ENCODE measurements at places on chromosomes 6 and 20.
A peak's percentile ranks its signal among the peaks of the same experiment; 100 is the strongest.

GRCh38 chr6:31541658-31542521, at the start of gene DDX39B:
Gene DDX39B, minus strand, starts transcription at chr6:31542003. Its CDS starts 1,471 bp downstream, at chr6:31540532.
- DNase-seq = peak; percentile 98

GRCh38 chr20:47922269-47922668, 137.0 kb upstream of the SULF2 start:
- DNase-seq = no peak

DNA sequence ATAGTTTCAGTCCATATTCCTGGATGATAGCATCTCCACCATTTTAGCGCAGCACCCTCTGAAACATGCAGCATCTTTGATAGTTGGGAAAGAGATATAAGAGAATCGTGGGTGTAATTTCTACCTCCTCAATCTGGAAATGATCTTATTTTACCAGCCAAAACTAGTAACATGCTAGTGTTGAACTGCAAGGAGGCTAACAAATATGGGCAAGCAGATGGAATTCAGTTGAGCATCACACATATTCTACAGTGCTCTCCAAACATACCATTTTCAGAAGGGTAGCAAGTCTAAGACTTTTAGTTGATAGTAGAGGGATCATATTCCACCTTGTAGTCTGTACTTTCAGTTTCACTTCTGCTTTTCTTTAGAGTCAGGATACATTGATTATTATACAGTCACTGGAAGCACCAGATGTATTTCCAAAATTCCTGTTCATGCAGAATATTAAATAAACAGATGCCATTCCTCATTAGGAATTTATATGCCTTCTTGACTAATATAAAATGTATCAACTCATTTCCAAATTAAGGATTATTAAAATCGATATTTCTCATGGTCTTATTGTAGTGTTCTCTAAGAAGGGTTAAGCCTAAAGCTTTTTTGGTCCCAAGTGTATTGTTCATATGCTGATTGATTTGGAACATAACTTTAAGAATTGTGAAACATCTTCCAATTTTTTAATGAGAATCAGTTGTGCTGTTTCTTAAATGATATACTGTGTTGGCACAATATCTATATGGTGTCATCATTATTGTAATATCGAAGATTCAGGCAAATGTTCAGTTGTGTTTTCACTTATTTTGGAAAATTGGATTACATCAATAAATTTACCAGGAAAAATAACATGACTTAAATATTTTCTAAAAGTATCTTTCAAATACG, 362.0 kb downstream of the CENPW start:
- DNase-seq = no peak

DNA sequence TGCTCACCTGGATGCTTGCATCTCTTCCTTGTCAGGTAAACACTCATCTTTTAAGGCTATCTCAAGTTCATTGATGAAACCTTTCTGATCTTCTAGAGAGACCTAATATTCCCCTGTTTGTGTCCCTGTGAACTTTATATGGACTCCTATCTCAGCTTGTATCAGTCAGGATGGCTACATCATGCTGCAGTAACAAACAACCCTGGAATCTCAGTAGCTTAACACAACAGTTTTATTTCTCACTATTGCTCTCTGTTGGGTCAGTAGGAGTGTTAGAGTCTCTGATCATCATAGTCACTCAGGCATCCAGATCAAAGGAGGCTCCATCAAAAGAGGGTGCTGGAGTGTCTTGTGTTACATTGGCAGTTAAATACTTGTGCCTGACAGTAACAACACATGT, 12.2 kb upstream of the C2 start:
- DNase-seq = no peak

GRCh38 chr20:19660808-19661378, 97.2 kb upstream of the RIN2 start:
- no peak for DNase-seq

- DNase-seq = no peak
Measured at GRCh38 chr6:41970436-41970846, 28.8 kb upstream of the CCND3 start.

DNA sequence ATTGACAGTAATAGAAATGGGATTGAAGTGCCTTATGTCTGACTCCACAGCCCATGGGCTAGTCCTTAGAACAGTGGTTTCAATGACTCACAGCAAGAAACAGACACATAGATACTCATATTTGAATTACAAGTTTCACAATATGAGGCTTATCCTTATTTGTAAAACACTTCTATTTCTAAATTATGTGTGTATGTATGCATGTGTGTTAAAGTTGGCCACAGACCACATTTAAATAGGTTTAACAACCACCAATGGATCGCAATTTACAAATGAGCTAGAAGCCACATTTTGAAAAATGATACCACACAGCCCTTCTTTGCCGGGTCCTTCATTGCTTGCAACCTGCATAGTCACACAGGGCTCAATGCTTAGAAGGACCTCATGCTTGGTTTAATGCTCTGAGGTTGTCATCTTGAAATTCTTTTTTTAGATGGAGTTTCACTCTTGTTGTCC, 157.8 kb upstream of the PREP start:
- no peak for DNase-seq

DNA sequence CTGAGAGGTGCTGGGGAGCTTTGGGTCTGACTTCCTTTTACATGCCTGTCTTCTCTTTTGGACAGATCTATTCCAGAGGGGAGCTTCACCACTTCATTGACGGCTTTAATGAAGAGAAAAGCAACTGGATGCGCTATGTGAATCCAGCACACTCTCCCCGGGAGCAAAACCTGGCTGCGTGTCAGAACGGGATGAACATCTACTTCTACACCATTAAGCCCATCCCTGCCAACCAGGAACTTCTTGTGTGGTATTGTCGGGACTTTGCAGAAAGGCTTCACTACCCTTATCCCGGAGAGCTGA, 13.1 kb downstream of the PRDM1 start:
- DNase-seq = no peak

DNA sequence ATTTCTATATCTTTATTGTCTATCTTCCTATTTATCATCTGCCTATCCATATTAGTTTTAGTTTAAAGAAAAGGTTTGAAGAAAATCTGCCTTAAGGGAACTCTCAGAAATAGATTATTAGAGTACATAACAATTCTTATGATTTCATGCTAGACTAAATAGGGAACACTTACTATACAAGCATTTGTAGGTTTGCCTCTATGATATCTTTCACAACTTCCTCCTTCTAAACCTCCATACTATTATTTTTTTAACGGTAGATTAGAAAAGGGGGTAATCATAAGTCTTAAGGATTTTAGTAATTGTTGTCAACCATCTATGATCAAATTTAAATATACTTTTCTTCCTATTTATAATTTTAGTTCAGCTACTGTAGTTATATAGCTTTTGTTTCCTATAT, 11.6 kb upstream of the DSE start:
- no peak for DNase-seq

GRCh38 chr6:5078121-5078669, 6.9 kb upstream of the PPP1R3G start:
- DNase-seq = no peak

DNA sequence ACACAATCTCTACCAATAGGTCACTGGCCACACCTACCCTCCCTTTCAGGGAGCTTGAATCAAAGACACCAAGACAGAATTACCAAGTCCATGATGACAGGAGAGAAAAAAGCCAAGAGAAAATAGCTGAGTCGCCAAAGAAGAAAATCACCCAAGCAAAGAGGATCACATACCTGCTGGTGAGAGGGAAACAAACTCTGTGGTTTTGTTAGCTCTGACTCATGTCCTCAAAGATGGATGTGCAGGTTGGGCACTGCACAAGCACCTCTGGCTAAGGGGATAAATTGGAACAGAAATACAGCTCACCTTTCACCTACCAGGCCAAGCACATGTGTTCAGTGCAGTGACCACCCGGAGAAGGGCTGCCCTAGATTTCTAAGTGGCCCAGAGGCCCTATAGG, 114.8 kb downstream of the TFAP2A start:
- no peak for DNase-seq

DNA sequence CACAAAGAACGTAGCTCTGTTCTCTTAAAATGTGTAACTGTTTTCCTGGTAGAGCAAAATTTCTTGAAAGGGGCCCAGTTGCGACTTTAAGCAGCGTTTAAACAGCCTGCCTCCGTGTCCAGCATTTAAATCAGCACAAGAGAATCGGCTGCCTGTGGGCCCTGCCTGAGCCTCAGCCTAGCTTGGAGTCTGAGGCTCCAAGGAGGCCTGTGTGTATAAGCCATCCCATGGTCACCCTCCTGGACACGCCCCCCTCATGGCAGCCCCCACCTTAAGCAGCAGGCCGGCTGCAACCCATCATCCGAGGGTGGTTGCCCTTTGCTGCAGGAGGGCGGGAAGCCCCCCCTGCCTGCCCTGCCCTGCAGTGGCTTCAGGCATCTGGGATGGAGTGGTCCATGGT, 18.9 kb downstream of the SDCBP2 start:
- DNase-seq = no peak

GRCh38 chr20:53428996-53429395, 164.6 kb downstream of the ZNF217 start:
- no peak for DNase-seq

DNA sequence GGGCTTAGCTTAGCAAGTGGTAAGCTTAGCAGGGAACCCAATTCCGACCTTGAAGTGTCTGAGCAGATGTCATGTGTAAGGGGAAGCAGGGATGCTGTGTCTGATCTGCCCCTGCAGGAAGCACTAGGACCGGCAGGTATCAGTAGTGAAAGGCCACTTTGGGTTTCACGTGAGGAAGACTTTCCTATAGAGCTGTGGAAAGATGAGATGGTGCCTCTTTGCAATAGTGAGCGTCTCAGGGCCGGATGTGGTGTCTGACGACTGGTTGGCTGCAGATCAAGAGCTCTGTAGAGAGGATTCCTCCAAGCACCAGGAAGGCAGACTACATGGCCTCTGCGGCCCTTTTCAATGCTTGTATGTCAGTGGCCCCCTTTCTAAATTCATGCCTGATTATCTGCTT, 98.3 kb downstream of the TIAM2 start:
- no peak for DNase-seq

GRCh38 chr20:15942130-15942529, 631.1 kb downstream of the KIF16B start:
- no peak for DNase-seq

GRCh38 chr20:38017959-38018358, 15.3 kb downstream of the TTI1 start:
- DNase-seq = no peak

DNA sequence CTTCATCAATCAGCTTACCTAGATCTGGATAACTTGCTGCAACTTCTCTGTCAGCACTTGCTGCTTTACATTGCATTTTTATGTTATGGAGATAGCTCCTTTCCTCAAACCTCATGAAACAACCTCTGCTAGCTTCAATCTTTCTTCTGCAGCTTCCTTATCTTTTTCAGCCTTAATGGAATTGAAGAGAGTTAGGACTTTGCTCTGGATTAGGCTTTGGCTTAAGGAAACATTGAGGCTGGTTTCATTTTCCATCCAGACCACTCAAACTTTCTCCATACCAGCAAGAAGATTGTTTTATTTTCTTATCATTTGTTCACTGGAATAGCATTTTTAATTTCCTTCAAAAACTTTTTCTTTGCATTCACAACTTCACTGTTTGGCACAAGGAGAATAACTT, 48.8 kb upstream of the PAK5 start:
- DNase-seq = no peak

DNA sequence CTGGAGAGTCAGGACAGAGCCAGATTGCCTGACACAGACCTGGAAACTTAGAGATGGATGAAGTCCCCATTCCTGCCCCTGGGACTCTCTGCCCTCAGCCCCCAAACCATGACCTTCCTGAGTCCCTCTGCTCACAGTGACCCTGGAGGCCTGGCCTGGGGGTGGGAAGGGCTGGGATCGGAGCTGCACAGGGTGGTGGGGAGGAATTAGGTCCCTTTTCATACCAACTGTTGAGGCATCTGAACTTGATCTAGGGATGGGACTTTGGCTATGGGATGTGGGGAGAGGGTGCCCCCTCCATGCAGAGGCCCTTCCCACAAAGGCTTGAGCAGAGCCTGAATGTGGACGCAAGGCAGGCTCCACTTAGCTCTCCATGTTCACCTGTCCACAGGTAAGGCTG, 144.1 kb downstream of the MRPL14 start:
- no peak for DNase-seq

GRCh38 chr6:27370391-27370790, 18.2 kb upstream of the ZNF391 start:
- DNase-seq = no peak

DNA sequence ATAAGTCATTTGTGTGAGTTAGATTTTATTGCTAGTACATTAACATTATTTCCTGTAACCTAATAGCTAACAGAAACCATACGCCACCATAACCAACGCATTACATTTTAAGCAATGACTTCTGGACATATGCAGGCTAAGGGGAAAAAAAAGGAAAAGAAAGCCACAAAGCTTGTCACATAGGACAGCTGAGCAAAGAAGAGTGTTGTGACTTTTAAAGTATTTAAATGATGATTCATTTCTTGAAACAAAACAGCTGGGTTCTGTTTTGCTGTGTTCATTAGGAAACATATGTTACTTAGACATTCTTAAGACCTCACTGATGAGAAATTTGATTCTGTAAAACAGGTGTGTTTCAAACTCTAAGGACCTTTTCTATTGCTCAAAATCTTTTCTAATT, 171.4 kb downstream of the COL9A1 start:
- DNase-seq = no peak

DNA sequence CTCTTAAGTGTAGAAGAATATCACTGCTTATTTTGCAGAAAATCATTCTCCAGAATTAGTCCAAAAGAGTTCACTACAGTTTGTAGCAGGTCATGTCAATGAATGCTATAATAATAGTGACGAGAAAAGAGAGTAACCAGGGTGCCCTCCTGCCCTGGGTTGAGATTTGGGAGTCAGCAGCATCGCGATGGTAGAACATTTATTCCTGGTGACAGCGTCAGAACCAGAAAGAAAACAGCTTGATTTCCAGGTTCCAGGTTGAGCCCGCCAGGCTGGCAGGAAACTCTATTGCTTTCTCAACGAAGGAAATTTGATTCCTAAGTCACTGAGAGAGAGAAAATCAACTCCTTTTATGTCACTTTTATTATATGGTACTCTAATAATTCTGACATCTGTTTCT, 550.3 kb downstream of the QKI start:
- no peak for DNase-seq

- DNase-seq = peak; percentile 36
Measured at GRCh38 chr6:55069132-55069781, 105.1 kb upstream of the HCRTR2 start.

GRCh38 chr6:135601857-135602256, 104.3 kb upstream of the AHI1 start:
- DNase-seq = no peak

DNA sequence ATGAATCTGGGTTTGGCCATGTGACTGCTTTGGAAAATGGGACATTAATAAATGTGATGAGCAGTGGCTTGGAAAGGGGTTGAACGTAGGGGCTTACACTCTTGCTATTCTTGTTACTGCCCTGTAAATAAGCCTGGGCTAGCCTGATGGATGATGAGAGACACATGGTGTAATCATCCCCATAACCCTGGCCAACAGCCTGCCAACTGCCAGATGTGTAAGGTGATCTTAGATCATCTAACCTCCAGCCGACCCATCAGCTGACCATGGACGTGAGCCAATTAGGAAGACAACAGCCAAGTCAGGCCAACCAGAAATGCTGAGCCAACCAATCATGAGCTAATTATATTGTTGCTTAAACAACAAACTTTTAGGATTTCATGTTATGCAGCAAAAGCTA, 25.2 kb downstream of the FBXO30 start:
- DNase-seq = no peak
